ENCODE measurements at places on chromosomes 5 and 9. TPM values are rescaled to one million over a fixed set of nuclear protein-coding genes. Genes with fewer than 3 reads are reported as not detected.

GRCh38 chr5:123007754-123008153 lies 28.8 kb downstream of the PPIC start:
- H3K4me3 ChIP-seq: no peak overlapping the region
- H3K27ac ChIP-seq: no peak overlapping the region
- H3K36me3 ChIP-seq: peaks cover 2% of the 10 kb centered on the region
- no peaks in the 10 kb centered on the region for H3K27me3 ChIP-seq
- no peak for DNase-seq
- H3K4me1 ChIP-seq: no peaks in the 10 kb centered on the region

DNA sequence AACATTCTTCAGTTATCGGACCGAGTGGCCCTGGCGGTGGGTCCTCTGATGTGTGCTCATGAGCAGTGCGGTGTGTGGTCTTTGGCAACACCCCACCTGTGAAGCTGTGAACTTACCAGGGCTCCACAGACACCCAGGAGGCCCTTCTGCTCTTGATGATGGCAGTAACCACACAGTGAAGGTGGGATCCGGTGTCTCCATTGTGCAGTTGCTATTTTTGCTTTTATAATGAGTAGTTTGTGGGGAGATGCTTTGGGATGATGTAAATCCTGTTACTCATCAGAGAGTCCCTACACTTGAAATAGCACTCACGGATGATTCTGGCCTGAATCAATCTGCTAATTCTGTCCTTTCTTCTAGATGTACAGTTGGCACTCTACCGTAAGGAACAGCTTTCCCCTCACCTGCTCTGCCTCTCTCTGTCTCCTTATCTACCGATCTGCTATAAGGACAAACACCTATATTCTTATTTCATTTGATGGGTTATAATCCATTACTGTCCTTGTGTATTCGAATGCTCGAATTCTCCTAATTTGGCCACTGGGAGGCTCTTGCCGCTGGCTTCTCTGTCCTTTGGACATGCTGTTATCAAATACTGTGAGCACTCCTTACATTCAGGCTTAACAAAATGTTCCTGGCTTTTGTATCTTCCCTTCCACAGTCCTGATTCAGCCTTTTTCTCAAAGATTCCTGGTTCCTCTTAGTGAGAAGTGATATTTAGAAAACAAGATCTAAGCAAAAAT lies 20.2 kb downstream of the ATPSCKMT start:
- H3K4me1 ChIP-seq: no peaks in the 10 kb centered on the region
- no peak for DNase-seq
- peaks cover 18% of the 10 kb centered on the region for H3K36me3 ChIP-seq
- no peaks in the 10 kb centered on the region for H3K27me3 ChIP-seq
- no peak overlapping the region for H3K27ac ChIP-seq
- no peak overlapping the region for H3K4me3 ChIP-seq

GRCh38 chr9:128703616-128704355 lies 1.5 kb downstream of the PKN3 start:
- H3K27ac ChIP-seq: no peak overlapping the region
- no peaks in the 10 kb centered on the region for H3K27me3 ChIP-seq
- peak overlapping the region; percentile 43 for H3K4me3 ChIP-seq
- peaks cover 18% of the 10 kb centered on the region for H3K4me1 ChIP-seq
- DNase-seq: no peak
- peaks cover 13% of the 10 kb centered on the region for H3K36me3 ChIP-seq

DNA sequence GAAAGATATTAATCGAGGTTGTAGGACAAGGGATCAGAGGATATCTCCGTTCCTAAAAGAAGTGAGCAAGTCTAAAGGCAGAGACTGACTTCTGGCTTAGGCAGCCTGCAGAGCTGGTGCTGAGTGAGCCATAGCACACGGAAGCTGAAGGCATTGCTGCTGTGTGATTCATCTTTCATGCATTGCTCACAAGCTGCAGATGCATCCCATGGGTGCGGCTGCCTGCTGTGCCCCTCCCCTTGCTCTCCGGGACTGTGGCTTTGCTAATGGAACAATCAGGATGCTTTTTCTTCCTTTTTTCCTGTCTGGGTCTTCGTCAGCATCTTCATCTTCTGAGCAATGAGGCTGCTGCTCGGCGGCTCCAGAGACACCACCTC lies 341.4 kb downstream of the DIRAS2 start:
- H3K4me1 ChIP-seq: no peaks in the 10 kb centered on the region
- no peak for DNase-seq
- H3K27ac ChIP-seq: no peak overlapping the region
- no peaks in the 10 kb centered on the region for H3K27me3 ChIP-seq
- H3K4me3 ChIP-seq: no peak overlapping the region
- H3K36me3 ChIP-seq: no peaks in the 10 kb centered on the region

DNA sequence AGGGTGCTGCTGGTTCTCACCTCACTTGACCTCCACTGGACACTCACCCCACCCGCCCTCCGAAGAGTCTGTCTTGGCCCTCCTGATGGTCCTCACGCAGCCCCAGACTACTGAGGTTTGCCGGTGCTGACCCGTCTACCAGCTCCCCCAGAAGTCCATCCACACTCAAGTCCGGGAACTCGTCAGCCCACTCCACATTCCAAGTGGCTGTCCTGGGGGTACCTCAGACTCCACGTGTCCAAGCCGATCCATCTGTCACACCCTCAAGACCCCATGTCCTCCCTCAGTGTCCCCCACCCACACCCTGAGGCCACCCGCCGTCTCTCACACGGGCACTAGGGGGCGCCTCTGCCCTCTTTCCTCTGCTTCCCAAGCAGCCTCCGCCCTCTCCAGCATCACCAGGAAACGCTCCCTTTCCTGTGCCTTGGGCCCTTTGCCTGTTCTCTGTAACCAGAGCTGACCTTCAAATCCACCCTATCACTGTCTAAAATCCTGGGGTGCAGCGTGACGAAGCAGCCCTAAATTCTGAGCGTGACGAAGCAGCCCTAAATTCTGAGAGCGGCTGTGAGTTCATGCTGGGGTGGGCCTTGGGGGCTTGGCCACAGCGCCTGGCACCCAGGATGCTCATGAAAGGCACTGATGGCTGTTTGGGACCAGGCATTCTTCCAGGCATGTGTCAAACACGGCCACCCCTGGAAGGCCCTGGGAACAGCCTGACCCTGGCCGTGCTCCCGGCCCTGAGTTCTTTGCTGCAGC lies 95.7 kb downstream of the KCNT1 start:
- no peak overlapping the region for H3K4me3 ChIP-seq
- H3K27me3 ChIP-seq: no peaks in the 10 kb centered on the region
- H3K36me3 ChIP-seq: peaks cover 5% of the 10 kb centered on the region
- H3K4me1 ChIP-seq: peaks cover 9% of the 10 kb centered on the region
- H3K27ac ChIP-seq: no peak overlapping the region
- peak; percentile 21 for DNase-seq

- no peak overlapping the region for H3K27ac ChIP-seq
- DNase-seq: no peak
- no peaks in the 10 kb centered on the region for H3K27me3 ChIP-seq
- H3K36me3 ChIP-seq: peaks cover 4% of the 10 kb centered on the region
- no peaks in the 10 kb centered on the region for H3K4me1 ChIP-seq
Measured at GRCh38 chr9:130368631-130369103, 76.1 kb upstream of the ASS1 start.

The PCDHA10 gene
- 4.6 TPM for total RNA-seq

GRCh38 chr5:108935611-108936010 lies 187.9 kb downstream of the FER start:
- H3K36me3 ChIP-seq: no peaks in the 10 kb centered on the region
- DNase-seq: no peak
- no peak overlapping the region for H3K27ac ChIP-seq

- H3K36me3 ChIP-seq: no peaks in the 10 kb centered on the region
- H3K27ac ChIP-seq: no peak overlapping the region
- H3K4me3 ChIP-seq: no peak overlapping the region
- DNase-seq: no peak
Measured at GRCh38 chr5:32828492-32828891, 117.4 kb downstream of the NPR3 start.

DNA sequence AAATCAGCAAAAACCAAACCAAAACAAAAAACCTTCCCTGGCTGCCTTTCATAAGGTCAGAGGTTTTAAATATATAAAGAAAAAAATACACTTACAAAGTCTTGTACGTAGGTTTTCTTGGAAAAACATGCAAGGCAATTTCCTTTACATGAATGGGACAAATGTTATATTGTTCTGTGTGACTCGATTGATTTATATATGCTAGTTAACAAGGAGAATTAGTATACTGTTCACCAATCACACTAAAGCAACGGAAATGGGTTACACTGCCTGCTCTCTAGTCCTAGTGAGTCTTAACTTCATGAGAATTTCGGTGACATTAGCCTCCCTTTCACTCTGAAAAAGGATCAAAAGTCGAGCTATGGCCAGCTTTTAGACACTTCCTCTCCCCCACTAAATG lies 5.5 kb downstream of the GDF9 start:
- no peaks in the 10 kb centered on the region for H3K36me3 ChIP-seq
- no peak overlapping the region for H3K27ac ChIP-seq
- H3K27me3 ChIP-seq: no peaks in the 10 kb centered on the region
- peaks cover 4% of the 10 kb centered on the region for H3K4me1 ChIP-seq

The RHOBTB3 gene
- total RNA-seq: 182 TPM

The IFNA13 gene
- total RNA-seq: not detected

DNA sequence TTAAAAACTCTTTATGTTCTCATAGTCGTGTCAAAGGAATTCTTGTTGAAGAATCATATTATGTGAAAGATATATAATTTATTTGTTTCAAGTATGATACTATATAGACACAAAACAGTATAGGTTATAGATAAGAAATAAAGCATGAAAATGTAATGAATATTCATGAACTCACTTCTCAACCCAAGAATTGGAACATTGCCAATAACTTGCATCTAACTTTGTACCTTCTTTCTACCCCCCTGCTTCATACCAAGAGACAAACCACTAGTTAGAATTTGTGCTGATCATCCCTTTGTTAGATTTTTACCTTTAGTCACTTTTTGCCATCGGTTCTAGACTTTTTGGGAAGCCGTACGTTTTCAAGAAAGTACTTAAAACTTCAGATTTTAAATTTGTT lies 32.6 kb downstream of the HSD17B4 start:
- no peaks in the 10 kb centered on the region for H3K4me1 ChIP-seq
- no peaks in the 10 kb centered on the region for H3K36me3 ChIP-seq

The GARIN3 gene
- total RNA-seq: not detected

DNA sequence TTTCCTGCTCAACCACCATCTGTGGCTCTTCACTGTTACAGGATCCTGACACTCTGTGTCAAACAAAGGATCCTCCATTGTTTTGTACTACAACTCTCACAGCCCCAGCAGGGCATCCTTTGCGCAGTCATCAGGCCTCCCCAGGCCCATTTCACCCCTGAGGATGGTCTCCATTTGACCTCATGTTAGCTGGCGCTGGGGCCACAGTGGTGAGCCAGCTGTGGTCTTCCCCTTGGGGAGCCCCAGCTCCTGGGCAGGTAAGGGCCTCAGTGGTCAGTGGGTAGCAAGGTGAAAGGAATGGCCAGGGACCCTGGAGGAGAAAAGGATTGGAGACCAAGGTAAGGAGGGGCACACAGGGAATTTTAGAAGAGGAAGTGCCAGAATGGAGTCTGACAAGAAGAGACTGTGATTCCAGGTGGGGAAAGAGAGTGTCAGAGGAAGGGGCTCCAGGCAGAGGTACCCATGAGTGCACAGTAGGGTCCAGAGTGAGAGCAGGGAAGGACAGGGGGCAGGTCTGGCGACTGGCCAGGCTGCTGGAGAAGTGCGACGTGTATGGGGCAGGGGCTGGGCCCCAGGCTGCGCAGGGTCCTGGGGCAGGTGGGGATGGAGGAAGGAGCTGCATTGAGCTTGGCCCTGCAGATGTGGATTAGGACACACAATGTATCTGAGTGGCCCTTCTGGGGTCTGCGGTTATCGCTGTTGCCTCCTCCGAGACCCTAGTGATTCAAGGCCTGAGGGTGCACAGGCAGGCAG lies 109.9 kb downstream of the PHF2 start:
- H3K36me3 ChIP-seq: peaks cover under 1% of the 10 kb centered on the region
- no peaks in the 10 kb centered on the region for H3K27me3 ChIP-seq
- H3K4me3 ChIP-seq: no peak overlapping the region
- no peak overlapping the region for H3K27ac ChIP-seq
- peaks cover 10% of the 10 kb centered on the region for H3K4me1 ChIP-seq

DNA sequence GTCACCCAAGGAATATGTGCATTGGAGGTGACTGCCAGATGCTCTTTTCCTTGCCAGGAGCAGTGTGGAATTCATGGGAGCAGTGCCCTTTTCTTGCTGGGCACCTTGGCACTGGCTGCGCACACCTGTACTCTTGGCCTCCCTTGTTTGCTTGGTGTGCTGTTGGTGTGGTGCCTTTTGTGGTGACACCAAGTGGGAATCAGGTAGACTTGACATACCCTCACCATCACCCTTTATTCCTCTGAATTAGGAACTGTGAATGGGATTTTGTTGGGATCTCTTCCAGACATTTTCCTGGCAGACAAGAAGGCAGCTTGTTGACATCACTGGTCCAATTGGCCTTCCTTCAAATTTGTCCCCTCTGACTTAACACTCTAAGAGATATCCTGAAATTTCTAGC lies 82.3 kb downstream of the RAI14 start:
- H3K27ac ChIP-seq: peak overlapping the region; percentile 5
- H3K36me3 ChIP-seq: no peaks in the 10 kb centered on the region
- H3K4me3 ChIP-seq: no peak overlapping the region
- peaks cover 9% of the 10 kb centered on the region for H3K4me1 ChIP-seq
- H3K27me3 ChIP-seq: no peaks in the 10 kb centered on the region

- H3K27ac ChIP-seq: no peak overlapping the region
- peaks cover 3% of the 10 kb centered on the region for H3K36me3 ChIP-seq
Measured at GRCh38 chr9:134962065-134962972, 44.6 kb upstream of the FCN1 start.

The TNIP1 gene
- total RNA-seq: 25.5 TPM

DNA sequence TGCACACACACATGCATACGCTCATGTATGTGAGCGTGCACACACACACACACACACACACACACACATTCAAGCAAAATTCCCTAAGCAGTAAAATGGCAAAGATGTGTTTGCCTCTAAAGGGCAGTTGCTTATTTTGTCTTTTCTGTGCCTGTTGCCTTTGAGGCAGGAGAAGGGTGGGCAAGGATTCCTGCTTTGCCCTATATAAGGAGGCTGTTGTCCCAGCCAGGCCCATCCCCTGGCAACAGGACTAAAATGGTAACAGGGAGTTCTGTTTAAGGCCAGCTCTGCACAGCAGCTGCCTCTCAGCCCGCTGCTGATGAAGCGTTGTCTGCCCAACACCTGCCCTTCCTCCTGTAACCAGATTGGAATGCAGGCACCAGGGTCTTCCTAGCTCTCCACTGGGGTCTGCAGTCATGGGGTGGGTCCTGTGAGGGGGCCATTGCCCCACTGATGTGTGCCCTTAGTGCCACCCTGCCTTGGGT lies 64.4 kb downstream of the PPARGC1B start:
- peak overlapping the region; percentile 45 for H3K27ac ChIP-seq
- H3K36me3 ChIP-seq: no peaks in the 10 kb centered on the region
- H3K4me1 ChIP-seq: peaks cover 39% of the 10 kb centered on the region

The NR6A1 gene
- total RNA-seq: 2.8 TPM

All from spinal cord (tissue), 10 donors.